ENCODE measurements at places on chromosomes 7 and 10. TPM values are rescaled to one million over a fixed set of nuclear protein-coding genes. Genes with fewer than 3 reads are reported as not detected.

PRKCQ gene
- 0.32 TPM for total RNA-seq

PBLD gene
- 5.5 TPM for total RNA-seq

CASP7 gene
- total RNA-seq, result 35.5 TPM

TBXAS1 gene
- total RNA-seq, result 8.6 TPM

MYO3A gene
- not detected for total RNA-seq

ZNF804B gene
- total RNA-seq, result not detected
